ENCODE measurements at places on chromosomes 6 and 20. TPM values are rescaled to one million over a fixed set of nuclear protein-coding genes. Genes with fewer than 3 reads are reported as not detected.

DNA sequence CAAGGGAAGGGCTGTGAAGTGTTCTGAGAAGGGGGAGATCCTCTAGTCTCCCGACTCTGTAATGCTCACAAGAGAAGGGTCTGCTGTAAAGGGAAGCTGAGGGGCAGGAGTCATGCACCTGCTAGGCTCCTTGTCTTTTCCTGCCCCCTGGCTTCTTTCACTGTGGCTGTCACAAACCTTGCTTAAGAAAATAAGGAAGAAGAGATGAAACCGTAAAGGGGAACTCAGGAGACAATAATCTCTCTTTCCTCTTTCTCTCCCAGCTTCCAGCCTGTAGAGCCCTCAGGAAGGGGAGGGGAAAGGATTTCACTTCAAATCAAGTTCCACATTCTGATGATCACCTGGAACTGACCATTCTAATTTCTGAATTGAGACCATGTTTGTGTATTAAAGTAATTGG is 26.3 kb downstream of the SLC13A3 start:
- no peak for DNase-seq

- DNase-seq: peak; percentile 86
These were observed 52.9 kb upstream of the TRAF3IP2 start for GRCh38 chr6:111658462-111659154.

DNA sequence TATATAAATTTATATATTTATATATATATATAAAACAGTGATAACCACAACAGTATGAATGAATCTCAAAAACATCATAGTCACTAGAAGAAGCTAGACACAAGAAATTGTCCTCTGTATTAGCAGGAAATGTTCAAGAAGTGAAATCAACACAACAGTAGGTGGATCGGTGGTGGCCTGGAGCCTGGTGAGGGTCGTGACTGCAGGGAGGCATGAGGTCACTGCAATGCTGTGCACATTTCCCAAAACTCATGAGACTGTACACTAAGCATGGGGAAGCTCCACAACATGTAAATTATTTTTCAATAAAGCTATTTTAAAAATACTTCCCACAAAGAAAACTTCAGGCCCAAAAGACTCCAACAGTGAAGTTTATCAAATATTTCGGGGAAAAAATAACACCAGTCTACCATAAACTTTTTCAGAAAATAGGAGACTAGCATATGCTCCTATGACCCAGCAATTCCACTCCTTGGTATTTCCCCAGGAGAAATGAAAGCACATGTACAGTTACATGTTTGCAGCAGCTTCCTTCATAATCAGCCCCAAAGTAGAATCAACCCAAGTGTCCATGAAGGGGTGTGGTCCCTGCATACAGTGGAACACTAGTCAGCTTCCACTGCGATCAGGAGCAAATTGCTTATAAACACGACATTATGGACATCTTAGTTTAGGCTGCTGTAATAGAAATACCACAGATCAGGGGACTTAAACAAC is 144.2 kb downstream of the TBXT start:
- DNase-seq: no peak

DNA sequence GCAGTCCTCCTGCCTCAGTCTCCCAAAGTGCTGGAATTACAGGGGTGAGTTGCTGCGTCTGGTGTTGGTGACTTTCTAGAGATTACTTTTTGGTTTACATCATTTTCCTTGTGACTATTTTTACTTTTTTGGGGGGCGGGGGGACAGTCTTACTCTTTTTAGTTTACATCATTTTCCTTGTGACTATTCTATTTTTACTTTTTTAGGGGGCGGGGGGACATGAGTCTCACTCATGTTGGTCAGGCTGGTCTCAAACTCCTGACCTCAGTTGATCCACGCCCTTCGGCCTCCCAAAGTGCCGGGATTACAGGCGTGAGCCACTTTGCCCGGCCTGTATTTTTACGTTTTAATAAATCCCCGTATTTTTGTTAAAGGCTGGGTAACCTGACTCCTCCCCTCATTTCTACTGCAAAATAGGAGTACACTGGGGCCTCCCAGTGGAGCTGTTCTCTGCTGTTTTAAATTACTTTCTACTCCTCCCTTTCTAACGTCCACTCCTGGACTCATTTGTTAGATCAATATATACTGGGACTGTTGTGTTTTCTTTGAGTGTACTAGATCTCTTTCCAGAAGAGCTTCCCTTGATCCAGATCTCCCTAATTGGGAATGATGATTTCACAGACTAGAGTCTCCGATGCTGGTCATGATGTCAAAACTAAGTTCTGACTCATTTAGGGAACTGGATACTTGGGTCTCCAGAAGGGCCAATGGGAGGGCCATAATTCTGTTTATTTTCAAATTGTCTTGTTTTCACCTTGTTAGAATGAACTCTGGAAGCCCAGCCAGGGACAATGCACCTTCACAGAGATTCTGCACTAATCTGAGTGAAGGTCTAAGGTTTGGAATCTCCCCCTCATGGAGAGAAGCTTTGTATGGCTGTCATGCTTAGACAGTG is 9.2 kb downstream of the HSPA1B start:
- DNase-seq: peak; percentile 61

Gene NDRG3
- total RNA-seq: 23.1 TPM

Gene HS3ST5
- total RNA-seq: 0.09 TPM

All from fibroblast of the aortic adventitia (primary cell).